Activated CD4-positive, alpha-beta T cell treated with anti-CD3 and anti-CD28 coated beads, Interleukin-2, Interleukin-4, amounts not matched to agents 100 ng/mL and 50 ng/mL, durations not matched to agents 16 hours and 8 hours (primary cell): ENCODE measurements at places on chromosomes 7 and 10.
A peak's percentile ranks its signal among the peaks of the same experiment; 100 is the strongest.

GRCh38 chr10:73827346-73828089 lies 16.1 kb upstream of the NDST2 start:
- DNase-seq, result no peak

GRCh38 chr7:77461246-77461645 lies 45.1 kb upstream of the GSAP start:
- DNase-seq, result no peak

DNA sequence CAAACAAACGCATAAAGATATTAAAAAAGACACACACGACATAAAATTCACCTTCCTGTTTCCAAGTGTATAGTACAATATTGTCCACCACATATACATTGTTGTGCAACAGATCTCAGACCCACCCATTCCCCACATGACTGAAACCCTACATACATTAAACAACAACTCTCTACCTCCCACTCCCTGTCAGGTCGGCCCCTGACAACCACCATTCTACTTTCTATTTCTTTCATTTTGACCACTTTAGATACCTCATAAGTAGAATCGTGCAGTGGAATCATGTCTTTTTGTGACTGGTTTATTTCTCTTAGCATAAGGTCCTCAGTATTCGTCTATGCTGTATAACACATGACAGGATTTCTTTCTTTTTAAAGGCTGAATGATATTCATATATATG lies 320.5 kb downstream of the BBS9 start:
- no peak for DNase-seq

DNA sequence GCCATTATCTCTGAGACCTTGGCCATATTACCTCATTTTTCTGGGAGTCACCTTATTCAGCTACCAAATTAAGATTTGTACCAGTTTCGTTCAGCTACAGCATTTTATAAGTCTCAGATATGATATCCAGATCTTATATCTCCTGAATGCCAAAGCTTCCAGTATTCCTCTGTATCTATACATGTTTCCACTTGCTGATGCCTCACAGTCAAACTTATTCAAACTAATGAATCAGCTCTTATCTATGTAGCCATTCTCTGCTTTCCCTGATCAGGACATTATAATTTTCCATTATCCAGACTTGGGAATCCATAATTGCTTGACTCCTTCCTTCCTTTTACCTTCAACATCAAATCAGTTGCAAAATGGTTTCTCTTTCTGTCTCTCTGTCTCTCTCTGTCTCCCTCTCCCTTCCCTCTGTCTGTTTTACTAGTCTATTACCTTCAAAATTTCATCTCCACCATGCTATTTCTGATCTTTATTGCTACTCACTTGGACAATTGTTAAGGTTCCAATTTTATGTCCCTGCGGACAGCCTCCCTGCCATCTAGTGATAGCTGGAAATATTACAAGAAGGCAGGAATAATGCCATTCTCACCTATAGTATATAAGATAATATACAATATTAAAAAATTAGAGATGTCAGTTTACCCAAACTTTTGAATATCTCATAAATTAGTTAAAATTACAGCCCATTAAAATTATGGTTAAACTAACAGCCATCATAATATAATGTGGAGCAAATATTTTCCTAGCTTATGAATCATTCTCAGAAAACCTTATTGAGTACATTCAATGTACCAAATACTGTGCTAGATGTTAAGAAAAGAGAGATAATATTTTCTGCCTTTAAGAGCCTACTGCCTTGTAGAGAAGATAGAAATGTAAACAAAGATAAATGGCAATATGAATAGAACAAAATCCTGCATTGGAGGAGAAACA lies 89.8 kb downstream of the PCLO start:
- no peak for DNase-seq

- DNase-seq, result peak; percentile 19
These were observed 687 bp downstream of the HELLS start for GRCh38 chr10:94546049-94546900.
